ENCODE measurements at places on chromosomes 7 and 10.

DNA sequence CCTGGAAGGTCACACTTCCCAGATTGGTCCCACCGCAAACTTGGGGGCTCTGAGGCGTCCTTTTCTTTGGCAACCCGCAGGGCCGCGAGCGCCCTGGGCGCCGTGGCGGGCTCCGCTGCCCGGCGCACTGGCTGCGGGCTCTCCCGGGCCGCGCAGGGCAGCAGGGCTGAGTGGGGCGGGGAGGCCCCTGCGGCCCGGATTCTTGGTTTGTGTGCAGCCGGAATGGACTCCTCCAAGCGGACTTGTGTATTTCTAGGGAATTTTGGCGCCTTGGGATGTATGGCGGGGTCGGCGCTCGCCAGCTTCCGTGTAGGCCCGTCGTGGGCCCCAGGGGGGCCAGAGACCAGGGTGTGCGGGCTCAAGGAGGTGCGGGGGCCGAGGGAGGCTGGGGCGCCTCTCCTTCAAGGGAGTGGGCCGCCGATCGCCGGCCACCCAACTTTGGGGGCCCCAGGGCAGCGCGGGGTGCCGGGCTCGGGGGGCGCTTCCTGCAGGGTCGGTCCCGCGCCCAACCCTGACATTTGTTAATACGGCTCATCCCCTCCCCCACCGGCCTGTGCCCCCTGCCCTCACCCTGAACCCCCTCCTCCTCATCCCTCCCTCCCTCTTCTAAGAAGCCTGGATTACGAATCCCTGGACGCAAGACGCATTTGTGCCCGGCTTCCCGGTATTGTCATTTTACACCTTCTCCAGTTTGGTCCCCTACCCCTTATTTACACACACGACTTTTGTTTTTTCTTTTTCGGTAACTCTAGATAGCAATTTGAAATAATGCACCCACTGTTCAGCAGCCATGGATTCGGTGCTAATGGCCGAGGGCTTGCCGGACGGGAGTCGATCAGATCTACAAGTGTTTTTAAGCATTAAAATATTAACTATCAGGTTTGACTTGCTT is 2.5 kb downstream of the TCF7L2 start:
- DNase-seq, result no peak

DNA sequence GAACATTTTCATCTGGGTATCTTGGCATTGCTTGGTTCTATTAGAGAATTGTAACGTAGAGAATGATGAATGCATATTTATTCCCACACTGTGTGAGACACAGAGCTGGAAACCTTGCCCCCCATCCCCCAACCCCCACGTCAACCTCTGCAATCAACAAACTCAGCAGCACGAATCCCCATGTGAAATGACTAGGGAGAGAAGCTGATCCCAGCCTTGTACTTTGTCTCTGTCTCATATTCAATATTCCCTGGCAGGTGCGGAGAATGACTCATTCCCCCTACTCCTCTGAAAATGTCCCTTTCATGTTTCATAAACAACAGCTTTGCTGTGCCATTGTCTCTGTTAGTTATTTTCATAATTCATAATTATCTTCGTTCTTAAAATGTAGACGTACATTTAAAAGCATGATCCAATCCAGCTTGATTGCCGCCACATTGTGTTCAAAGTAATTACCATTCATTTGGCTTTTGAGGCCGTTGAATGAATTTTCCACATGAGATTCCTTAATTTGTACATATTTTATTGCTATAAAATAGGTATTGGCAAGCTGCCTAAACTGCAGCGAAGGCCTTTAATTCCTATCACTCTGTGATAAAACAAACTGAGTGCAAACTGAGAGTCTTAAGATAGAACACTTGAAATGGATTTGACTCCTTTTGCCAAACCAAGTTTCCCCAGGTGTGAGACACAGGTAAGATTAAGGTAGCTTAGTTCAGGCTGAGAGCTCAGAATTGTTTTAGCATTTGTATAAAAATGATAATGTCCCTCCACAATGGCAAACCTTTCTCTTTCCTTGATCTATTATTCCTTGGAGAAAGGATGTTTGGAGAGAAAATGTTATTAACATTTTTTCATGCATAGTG is 920.2 kb downstream of the TYW1 start:
- DNase-seq, result no peak

DNA sequence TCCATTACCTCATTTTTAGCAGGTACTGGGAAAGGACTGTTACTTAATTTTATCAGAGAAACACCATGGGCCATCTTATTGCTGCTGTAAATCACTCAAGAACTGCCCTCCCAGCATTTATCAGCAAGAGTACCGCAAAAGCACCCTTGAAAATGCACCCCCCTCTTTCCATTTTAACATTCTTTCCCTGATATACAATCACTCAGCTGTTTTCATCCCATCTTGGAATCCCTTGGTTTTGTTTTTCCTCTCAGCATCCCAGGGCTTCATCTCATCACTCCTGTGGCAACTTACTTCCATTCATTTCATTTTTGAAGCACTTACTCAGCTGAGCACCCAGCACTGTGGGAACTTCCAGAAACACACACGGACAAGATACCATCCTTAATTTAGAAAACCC is 36.5 kb downstream of the RAPGEF5 start:
- DNase-seq, result no peak

GRCh38 chr7:149569025-149569725 is 71.6 kb upstream of the ZNF746 start:
- no peak for DNase-seq

- DNase-seq, result no peak
These were observed 652.6 kb downstream of the SORCS1 start for GRCh38 chr10:106511917-106512316.

GRCh38 chr7:37083311-37084096 is 359.2 kb upstream of the AOAH start:
- no peak for DNase-seq

DNA sequence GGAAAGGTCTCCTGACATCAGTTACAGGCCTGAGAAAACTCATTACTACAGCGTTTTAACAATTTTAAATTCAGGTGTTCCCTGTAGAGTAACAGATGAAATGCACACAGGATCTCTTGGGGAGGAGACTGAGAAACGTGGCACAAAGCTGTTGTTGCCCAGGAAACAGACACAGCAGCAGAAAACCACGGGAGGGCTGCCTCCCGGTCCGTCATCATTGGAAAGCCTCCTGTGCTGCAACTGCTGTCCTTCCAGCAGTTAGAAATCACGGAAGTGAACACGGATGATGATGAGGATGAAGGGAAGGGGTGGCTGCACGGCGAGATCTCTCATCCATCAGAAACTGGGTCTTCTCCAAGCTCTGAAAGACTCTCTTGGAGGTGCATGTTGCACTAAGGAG is 94.6 kb upstream of the RNF32 start:
- no peak for DNase-seq

DNA sequence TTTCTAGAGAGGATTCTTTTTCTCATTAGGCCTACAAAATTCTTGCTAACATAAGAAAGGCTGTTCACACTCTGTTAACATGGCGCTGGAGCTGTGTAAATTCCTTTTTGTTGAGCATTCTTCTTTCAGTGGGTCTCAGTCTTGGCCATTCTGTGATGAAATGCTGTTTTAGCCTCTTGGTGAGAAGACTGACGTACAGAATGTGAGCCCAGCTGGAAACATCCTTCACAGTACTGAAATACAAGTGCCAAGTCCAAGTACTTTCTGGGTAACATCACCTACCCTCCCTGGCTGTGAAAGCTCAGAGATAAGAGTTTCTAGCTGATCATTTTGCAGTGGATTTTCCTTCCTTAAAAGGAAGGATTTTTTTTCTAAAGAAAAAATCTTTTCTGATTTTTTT is 231.8 kb downstream of the AHR start:
- DNase-seq, result no peak

- DNase-seq, result no peak
These were observed 950.3 kb downstream of the SORCS1 start for GRCh38 chr10:106214243-106214642.

GRCh38 chr10:68082872-68083271 is 7.8 kb upstream of the HERC4 start:
- DNase-seq, result no peak

DNA sequence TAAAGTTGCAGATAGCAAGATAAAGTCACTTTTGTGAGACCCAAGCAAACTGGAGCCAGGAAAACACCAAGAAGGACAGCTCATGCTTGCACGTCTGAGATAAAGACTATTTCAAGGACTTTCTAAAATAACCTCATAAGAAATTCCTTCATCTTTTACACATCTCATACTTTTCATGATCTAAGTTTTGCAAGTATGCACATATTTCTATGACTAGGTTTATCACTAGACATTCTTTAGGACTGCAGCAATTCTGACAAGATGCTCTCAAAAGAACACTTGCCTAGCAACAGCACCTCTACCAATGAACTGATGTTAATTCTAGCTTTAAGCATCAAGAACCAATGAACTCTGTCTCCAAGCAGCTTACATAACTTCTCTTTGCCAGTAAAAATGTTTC is 457.6 kb downstream of the SEMA3D start:
- no peak for DNase-seq

GRCh38 chr10:60433684-60434083 is 44.0 kb upstream of the ANK3 start:
- no peak for DNase-seq

GRCh38 chr7:154675560-154675959 is 327.4 kb downstream of the PAXIP1 start:
- no peak for DNase-seq

DNA sequence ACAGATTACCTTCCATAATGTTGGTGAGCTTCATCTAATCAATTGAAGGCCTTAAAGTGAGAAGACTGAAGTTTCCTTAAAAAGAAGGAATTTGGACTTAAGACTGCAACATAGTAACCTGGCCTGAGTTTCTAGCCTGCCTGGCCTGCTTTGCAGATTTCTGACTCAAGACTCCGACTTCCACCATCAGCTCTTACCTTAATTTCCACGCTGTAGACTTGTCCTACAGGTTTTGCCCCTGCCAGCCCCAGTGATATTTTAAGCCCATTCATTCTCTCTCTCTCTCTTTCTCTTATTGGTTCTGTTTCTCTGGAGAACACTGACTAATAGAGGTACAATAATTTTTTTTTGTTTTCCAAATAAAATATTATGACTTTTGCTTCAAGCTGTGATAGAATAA is 862.3 kb upstream of the GHITM start:
- DNase-seq, result no peak

GRCh38 chr10:7000061-7000460 is 410.8 kb downstream of the SFMBT2 start:
- DNase-seq, result no peak

- no peak for DNase-seq
These were observed 66.1 kb upstream of the PDZD8 start for GRCh38 chr10:117441361-117441760.

GRCh38 chr10:116972131-116972530 is 32.9 kb downstream of the SHTN1 start:
- no peak for DNase-seq

DNA sequence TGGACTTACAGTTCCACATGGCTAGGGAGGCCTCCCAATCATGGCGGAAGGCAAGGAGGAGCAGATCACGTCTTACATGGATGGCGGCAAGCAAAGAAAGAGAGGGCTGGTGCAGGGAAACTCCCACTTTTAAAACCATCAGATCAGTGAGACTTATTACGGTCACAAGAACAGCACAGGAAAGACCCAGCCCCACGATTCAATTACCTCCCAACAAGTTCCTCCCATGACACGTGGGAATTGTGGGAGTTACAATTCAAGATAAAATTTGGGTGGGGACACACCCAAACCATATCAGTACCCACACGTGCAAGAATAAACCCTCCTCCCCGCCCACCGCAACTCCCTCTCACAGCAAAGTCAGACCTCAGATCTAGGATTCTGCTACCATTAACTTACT is 4.5 kb upstream of the AIFM2 start:
- no peak for DNase-seq

DNA sequence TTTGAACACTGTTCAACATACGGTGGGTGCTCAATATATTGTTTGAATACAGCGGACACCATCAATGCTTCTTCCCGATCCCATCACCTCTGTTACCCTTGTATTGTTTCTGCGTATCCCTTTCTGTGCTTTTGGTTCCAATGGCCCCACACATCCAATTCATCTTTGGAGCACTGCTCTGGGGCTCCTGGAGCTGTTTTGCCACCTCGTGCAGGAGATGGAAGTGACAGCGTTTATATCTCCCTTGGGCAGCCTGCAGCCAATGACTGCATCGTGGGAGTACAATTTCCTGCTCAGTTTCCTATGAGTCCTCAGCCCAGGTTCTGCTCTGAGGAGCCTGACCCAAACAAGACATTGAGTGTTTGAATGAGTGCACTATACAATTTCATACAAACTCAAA is 50.2 kb upstream of the PIK3CG start:
- no peak for DNase-seq
